ENCODE measurements at places on chromosomes 2 and 18. TPM values are rescaled to one million over a fixed set of nuclear protein-coding genes. Genes with fewer than 3 reads are reported as not detected.

The MYL1 gene
- not detected for total RNA-seq

The MATN3 gene
- total RNA-seq = not detected

- H3K4me1 ChIP-seq = no peaks in the 10 kb centered on the region
- DNase-seq = no peak
- no peaks in the 10 kb centered on the region for H3K27me3 ChIP-seq
- no peak overlapping the region for H3K27ac ChIP-seq
Measured at GRCh38 chr2:26449278-26450030, 28.5 kb downstream of the OTOF start.

- H3K36me3 ChIP-seq = no peaks in the 10 kb centered on the region
- H3K4me3 ChIP-seq = no peak overlapping the region
- no peak overlapping the region for H3K27ac ChIP-seq
- no peak for DNase-seq
Measured at GRCh38 chr2:1286929-1287328, 126.3 kb upstream of the TPO start.

DNA sequence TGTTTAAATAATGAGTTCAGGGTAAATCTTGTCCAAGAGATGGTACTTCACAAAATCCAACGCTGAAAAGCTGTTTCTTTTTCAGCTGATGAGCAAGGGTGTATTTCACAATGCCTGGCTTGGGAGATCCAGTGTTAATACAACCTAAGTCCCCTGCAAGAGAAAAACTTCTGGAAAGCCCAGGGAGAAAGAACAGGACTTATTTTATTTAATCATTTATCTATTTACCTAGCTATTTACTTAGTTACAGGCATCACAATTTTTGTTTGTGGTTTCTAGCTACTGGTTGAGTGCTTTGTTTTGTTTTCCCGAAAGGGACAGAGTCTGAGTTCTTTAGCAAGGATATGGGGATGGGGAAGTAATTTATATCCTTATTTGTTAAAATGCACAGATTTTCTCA lies 598.2 kb upstream of the SYT4 start:
- H3K27me3 ChIP-seq = no peaks in the 10 kb centered on the region
- no peaks in the 10 kb centered on the region for H3K4me1 ChIP-seq
- H3K4me3 ChIP-seq = no peak overlapping the region
- H3K27ac ChIP-seq = no peak overlapping the region
- no peaks in the 10 kb centered on the region for H3K36me3 ChIP-seq

Data from Peyer's patch (tissue), 4 donors.